ENCODE measurements at places on chromosomes 6 and 20. TPM values are rescaled to one million over a fixed set of nuclear protein-coding genes. Genes with fewer than 3 reads are reported as not detected.

HCRTR2 gene
- not detected for total RNA-seq

FAM162B gene
- not detected for total RNA-seq

PCK1 gene
- total RNA-seq, result not detected

TUBB2B gene
- total RNA-seq, result 0.76 TPM

RFX6 gene
- total RNA-seq, result not detected

CD109 gene
- 0.30 TPM for total RNA-seq

DNA sequence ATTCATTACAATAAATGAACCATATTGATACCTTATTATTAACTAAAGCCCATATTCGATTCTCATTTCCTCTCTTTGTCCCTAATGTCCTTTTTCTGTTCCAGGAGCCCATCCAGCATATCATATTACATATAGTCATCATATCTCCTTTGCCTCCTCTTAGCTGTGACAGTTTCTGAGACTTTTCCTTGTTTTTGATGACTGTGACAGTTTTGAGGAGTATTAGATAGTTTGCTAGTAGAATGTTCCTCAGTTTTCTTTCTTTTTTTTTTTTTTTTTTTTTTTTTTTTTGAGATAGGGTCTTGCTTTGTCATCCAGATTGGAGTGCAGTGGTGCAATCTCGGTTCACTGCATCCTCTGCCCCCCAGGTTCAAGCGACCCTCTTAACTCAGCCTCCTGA is 61.6 kb downstream of the TIAM2 start:
- no peak overlapping the region for H3K4me3 ChIP-seq
- H3K27ac ChIP-seq, result no peak overlapping the region
- no peaks in the 10 kb centered on the region for H3K27me3 ChIP-seq

- H3K4me1 ChIP-seq, result peaks cover 12% of the 10 kb centered on the region
- no peak for DNase-seq
- no peak overlapping the region for H3K4me3 ChIP-seq
- peaks cover 5% of the 10 kb centered on the region for H3K27me3 ChIP-seq
Observed at GRCh38 chr20:1881240-1881835, 13.9 kb upstream of the SIRPA start.

DNA sequence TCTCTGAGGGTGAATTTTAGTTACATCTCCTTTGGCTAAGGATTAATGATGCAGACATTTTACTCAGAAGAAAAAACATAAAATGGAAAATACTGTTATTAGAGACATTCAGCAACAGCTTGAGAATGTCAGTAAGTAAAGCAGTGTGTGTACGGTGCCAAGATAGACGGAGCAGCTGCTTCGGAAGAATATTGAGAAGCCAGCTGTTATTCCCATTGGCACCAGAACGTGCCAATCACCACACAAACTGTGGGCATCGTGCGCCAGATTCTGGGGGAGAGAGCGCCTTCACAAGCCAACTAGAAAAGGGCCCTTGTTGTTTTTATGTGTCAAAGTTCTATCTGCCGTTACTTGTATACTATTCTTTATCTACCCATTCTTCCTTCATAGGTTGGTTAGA is 163.4 kb downstream of the MTFR2 start:
- H3K27me3 ChIP-seq, result peaks cover 26% of the 10 kb centered on the region
- H3K4me3 ChIP-seq, result no peak overlapping the region
- H3K36me3 ChIP-seq, result no peaks in the 10 kb centered on the region
- no peak for DNase-seq
- H3K27ac ChIP-seq, result no peak overlapping the region

DNA sequence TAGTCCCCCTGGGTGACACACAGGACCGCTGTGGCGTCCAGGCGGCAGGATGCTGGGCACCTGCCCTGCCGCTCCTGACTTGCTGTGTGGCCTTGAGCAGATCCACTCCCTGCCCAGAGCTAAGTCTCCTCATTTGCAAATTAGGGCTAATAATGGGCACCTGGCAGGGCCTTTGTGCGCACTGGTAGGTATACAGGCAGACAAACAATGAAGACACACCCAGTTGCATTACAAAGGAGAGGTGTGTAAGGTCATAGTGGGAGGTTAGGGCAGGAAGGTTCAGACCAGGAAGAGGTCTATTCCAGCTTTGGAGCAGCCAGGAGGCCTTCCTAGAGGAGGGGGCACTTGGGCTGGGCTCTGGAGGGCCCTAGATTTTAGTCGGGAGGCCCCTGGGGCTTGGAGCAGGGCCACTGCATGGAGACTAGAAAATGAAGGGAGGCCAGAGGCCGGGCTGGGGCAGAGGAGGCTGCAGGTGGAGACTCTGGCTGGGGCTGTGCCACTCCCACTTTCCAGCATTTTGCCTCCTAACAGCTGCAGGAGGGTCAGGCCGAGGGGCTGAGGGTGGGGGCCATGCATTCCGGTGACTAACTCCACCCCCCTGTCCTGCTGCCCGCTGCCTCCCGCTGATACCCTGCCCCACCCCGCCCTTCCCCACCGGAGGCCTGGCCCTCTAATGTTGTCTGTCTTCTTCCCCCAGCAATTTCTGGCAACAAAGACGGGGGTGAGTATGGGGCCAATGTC is 28.5 kb downstream of the MYH7B start:
- DNase-seq, result no peak
- no peak overlapping the region for H3K4me3 ChIP-seq
- no peak overlapping the region for H3K27ac ChIP-seq

DNA sequence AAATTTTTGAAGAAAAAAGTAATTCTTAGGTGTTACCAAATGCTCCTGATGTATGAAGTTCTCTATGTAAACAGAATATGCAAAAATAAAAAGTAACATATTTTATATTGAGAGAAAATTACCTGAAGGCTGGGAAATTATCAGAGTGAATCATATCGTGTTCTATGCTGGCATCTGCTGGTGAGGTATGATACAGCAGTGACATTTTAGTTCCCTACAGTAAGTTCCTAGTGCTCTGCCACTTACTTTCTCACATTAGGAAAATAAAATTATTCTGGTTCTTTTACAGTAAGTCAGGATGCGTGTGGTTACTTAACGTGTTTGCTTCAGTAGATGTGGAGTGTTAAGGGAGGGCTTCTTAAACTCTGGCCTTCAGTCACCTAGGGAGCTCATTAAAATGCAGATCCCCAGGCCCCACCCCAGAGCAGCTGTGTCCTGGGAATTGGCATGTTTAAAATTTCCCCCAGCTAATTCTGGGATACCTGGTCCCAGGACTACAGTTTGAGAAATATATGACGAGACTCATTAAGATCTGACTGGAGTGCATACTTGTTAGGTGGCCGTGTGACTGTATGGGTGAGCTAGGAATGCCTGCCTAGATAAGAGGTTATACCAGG is 3.2 kb downstream of the ACTR5 start:
- H3K27ac ChIP-seq, result no peak overlapping the region
- H3K4me3 ChIP-seq, result no peak overlapping the region
- H3K4me1 ChIP-seq, result peaks cover 22% of the 10 kb centered on the region

DNA sequence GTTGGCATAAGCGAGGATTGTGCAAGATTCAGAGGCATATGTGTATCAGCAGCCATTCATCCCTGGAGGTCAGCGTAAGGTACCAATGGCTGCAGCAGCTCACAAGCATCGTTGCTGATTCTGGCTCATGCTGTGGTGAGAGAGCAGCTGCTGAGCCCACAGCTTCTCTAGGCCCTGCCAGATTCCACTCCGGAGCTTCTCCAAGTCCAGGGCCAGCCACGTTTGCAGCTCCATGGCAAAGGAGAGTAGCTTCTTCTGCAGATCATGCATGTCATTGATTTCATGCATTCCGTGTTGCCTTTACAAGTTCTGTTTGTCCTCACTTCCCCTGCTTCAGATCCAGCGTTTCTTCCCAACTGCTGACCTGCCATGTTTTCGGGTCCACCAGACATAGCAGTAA is 474.8 kb upstream of the ID4 start:
- no peak for DNase-seq
- H3K4me1 ChIP-seq, result no peaks in the 10 kb centered on the region
- no peak overlapping the region for H3K4me3 ChIP-seq
- H3K27me3 ChIP-seq, result no peaks in the 10 kb centered on the region
- no peaks in the 10 kb centered on the region for H3K36me3 ChIP-seq

GRCh38 chr6:114096561-114097172 is 125.7 kb upstream of the HDAC2 start:
- H3K27me3 ChIP-seq, result peaks cover 5% of the 10 kb centered on the region
- DNase-seq, result no peak
- peaks cover under 1% of the 10 kb centered on the region for H3K4me1 ChIP-seq
- H3K4me3 ChIP-seq, result no peak overlapping the region
- H3K36me3 ChIP-seq, result no peaks in the 10 kb centered on the region
- no peak overlapping the region for H3K27ac ChIP-seq

GRCh38 chr6:120874422-120874821 is 459.9 kb downstream of the TBC1D32 start:
- no peaks in the 10 kb centered on the region for H3K36me3 ChIP-seq
- H3K27me3 ChIP-seq, result no peaks in the 10 kb centered on the region
- no peaks in the 10 kb centered on the region for H3K4me1 ChIP-seq
- no peak for DNase-seq
- no peak overlapping the region for H3K4me3 ChIP-seq

GRCh38 chr6:24253360-24253759 is 104.5 kb downstream of the DCDC2 start:
- H3K27ac ChIP-seq, result no peak overlapping the region
- no peaks in the 10 kb centered on the region for H3K36me3 ChIP-seq
- H3K27me3 ChIP-seq, result peaks cover 22% of the 10 kb centered on the region
- no peak overlapping the region for H3K4me3 ChIP-seq
- no peaks in the 10 kb centered on the region for H3K4me1 ChIP-seq
- DNase-seq, result no peak

DNA sequence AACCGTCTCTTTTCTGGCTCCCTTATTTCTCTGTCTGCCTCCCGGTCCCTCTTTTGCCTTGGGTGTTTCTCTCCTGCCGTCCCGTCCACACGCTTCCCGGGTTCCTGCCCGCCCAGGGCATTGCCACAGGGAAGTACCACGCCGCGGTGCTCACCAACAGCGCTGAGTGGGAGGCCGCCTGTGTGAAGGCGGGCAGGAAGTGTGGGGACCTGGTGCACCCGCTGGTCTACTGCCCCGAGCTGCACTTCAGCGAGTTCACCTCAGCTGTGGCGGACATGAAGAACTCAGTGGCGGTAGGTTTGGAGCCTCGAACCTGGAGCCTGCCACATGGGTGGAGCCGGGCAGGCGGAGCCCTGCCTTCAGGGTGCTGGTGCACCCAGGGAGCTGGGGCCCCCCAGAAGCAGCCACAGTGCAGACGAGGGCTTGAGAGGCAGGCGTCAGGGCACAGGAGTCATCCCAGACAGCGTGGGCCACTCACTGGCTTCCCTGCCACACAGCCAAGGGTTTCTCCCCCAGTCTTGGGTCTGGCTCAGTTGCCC is 21.3 kb downstream of the NPEPL1 start:
- no peak overlapping the region for H3K27ac ChIP-seq
- no peak overlapping the region for H3K4me3 ChIP-seq
- H3K4me1 ChIP-seq, result no peaks in the 10 kb centered on the region
- no peaks in the 10 kb centered on the region for H3K27me3 ChIP-seq
- DNase-seq, result no peak
- H3K36me3 ChIP-seq, result no peaks in the 10 kb centered on the region

GRCh38 chr6:150169609-150170008 is 26.8 kb downstream of the PPP1R14C start:
- no peak for DNase-seq
- no peak overlapping the region for H3K4me3 ChIP-seq
- no peaks in the 10 kb centered on the region for H3K36me3 ChIP-seq
- H3K4me1 ChIP-seq, result peaks cover 7% of the 10 kb centered on the region

GRCh38 chr6:111563581-111563980 is 42.1 kb downstream of the TRAF3IP2 start:
- no peaks in the 10 kb centered on the region for H3K27me3 ChIP-seq
- peak overlapping the region; percentile 47 for H3K27ac ChIP-seq
- H3K36me3 ChIP-seq, result peaks cover 21% of the 10 kb centered on the region
- H3K4me3 ChIP-seq, result no peak overlapping the region

DNA sequence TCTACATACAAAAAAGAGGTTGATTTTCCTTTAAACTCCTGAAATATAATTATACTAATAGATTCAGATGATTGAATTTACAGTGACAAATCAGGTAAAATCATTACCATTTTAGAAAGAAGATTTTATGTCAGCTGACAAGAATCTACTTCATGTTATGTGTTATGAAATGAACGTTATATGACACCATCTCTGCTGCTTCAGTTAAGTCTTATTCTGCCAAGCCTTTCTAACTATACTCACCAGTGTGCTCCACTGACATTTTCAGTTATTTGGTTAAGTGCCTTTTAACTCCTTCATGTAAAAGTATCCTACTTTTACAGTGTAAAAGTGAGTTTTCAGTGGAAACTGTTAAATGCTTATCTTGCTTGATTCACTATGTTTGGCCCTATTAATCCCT is 80.4 kb downstream of the RWDD2A start:
- no peak overlapping the region for H3K27ac ChIP-seq
- peaks cover 16% of the 10 kb centered on the region for H3K27me3 ChIP-seq
- no peak overlapping the region for H3K4me3 ChIP-seq
- H3K4me1 ChIP-seq, result no peaks in the 10 kb centered on the region

DNA sequence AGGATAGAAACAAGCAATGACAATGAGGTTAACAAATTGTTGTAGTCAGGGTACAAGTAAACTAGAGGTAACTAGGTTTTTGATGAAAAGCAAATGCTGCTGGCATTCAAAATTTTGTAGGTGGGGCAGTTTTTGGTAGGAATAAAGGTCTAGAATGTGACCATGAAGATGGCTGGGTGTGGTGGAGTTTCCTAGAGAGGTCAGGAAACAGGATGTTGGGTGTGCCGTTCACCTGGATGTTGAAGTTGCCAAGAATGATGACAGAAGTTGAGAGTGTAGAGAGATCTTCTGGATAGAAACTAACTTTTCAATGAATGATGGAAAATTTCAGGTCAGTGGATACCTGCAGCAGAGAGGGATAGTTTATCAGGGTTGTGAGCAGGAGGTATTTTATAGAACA is 22.7 kb downstream of the MAPK14 start:
- no peaks in the 10 kb centered on the region for H3K27me3 ChIP-seq
- no peak overlapping the region for H3K4me3 ChIP-seq
- no peak for DNase-seq
- peaks cover 7% of the 10 kb centered on the region for H3K4me1 ChIP-seq
- H3K36me3 ChIP-seq, result no peaks in the 10 kb centered on the region

DNA sequence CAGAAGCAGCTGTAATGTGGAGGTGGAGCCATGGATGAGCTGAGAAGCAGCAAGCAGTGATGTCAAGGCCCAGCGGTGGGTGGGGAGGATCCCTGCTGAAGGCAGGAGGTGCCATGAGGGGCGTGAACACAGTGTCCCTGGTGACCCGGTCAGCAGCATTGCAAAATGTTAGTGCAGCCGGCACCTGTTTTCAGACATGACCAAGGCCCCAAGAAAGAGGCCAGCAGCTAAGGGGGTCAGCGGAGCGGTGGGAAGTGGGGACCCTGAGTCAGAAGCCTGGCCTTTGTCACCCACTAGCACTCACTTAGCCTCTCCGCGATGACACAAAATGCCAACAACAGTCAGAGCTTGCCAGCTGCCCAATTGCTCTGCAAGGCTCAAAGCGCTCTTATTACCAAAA is 51.9 kb downstream of the TMEM242 start:
- no peak for DNase-seq
- no peak overlapping the region for H3K27ac ChIP-seq
- no peaks in the 10 kb centered on the region for H3K4me1 ChIP-seq
- no peak overlapping the region for H3K4me3 ChIP-seq
- no peaks in the 10 kb centered on the region for H3K27me3 ChIP-seq
- H3K36me3 ChIP-seq, result peaks cover 2% of the 10 kb centered on the region

All from T-helper 17 cell (primary cell).